ENCODE measurements at places on chromosomes 2 and 18.

DNA sequence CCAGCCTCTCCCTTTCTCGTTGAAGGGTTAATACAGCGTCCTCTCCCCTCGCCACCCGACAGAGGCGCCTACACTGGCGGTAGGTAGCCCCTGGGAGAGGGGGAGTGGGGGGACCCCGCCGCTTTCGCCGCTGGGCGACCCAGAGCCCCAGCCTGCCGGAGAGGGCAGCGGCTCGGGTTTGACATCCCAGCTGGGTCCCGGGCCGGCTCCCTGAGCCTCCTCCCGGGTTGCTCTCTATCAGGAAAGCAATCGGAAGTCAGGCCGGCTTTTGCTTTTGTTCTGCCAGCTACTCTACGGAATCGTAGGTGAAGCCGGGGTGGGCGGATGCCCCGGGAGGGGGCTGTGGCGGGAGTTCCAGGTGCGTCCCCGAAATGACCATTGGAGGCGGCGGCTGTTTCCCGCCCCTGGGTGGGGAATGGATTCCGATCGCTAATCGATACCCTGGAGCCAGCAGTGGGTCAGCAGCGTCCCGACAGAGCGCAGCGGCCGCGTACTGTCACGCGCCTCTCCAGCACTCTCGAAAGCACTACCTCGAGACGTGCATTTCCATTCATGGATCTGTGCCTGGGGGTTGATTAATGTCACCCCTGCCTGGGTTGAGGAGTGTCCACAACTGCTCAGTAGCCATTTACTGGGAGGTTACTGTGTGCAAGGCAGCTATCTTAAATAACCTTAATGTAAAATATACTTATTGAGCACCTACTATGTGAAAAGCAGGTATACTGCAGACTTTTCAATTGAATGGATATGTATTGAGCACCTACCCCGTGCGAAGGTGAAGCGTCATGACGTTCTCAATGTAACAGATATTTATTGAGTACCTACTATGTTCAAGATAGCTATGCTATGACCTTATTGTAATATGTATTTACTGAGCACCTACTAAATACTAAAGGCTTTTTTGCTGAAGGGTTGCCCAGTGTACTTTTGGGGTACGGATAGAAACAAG is 1.1 kb downstream of the MAPK4 start:
- no peak for DNase-seq

GRCh38 chr2:44927985-44928482 is 13.5 kb upstream of the SIX3 start:
- DNase-seq, result no peak

DNA sequence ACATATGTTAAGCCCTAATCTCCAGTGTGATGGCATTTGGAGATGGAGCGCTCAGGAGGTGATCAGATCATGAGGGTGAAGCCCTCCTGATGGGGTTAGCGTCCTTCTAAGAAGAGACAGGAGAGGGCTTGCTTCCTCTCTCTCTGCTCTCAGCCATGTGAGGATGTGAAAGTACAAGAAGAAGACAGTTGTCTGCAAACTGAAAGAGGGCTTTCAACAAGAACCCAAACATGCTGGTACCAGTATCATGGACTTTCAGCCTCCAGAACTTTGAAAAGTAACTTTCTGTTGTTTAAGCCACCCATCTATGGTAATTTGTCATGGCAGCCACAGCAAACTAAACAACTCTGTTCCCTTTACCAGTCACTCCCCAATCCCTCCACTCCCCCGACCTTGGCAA is 47.4 kb downstream of the CACNB4 start:
- no peak for DNase-seq

DNA sequence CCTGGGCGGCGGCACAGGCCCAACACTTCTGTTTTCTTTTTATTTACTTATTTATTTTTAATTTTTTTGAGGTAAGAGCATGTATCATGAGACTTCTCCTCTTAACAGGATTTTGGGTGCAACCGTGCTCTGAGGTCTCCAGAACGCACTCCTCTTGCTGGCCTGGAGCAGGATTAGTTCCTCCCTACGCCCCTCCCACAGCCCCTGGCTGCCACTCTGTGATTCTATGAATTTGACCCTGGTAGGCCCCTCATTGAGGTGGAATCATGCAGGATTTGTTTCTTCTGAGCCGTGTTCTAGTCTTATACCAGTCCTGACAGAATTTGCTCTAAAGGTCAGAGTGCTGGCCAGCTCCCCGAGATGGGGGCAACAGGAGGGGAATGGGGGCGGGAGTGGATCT is 106.5 kb upstream of the HS6ST1 start:
- no peak for DNase-seq

- no peak for DNase-seq
These were observed 26.4 kb downstream of the SLC66A2 start for GRCh38 chr18:79924814-79925731.

GRCh38 chr2:317501-318424 is 29.9 kb upstream of the ALKAL2 start:
- no peak for DNase-seq

DNA sequence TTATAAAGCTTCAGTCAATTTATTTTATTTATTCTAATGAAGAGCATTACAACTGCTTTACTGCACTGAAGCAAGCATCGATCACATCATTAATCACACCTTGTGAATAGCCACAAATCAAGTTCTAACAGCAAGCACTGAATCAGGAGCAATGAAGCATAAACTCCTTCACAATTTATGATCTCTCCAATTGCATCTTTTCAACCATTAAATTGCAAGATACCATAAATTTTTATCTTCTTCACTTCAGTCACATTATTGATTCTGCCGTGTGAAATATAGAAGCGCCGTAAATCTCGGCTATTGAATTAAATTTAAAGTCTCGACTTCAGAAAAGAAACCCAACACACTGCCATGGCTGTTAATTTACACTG is 298.7 kb downstream of the CDCA7 start:
- no peak for DNase-seq

DNA sequence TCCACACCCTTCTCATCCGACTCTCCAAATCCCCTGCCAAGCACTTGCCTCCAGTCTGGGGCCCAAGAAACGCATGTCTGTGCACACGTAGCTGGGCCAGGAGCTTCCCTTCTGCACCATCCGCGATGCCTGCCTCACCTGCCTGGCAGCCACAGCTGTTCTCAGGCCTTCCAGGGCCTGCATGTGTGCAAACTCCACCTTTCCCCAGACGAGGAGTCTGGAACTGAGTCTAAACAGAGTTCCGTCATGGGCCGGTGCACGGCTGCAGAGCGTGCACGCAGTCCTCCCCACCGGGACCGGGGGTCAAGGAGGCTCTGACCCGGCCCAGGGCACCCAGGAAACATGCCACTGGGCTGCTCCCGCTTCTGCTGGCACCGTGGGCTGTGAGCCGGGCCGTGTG is 66.8 kb upstream of the SALL3 start:
- no peak for DNase-seq

GRCh38 chr2:64624108-64624610 is 29.6 kb downstream of the SERTAD2 start:
- no peak for DNase-seq

DNA sequence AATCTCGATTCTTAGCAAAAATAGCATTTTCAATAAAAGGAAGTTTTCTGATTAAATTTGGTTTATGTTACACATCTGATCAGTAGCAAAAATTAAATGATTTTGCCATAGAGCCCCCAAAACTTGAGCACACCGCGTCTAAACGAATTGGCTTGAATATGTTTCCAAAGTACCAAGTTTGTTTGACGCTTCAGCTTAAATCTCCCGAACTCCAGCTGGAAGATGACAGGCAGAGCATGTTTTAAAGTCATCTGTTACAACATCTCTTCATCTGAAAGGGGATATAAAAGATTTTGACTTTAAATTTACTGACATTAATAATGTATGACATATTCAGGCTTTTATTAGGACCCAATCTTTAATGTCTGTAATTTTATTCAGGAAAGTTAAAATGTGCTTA is 129.8 kb downstream of the NCK2 start:
- no peak for DNase-seq

GRCh38 chr2:3927031-3927430 is 223.7 kb downstream of the DCDC2C start:
- DNase-seq, result no peak

DNA sequence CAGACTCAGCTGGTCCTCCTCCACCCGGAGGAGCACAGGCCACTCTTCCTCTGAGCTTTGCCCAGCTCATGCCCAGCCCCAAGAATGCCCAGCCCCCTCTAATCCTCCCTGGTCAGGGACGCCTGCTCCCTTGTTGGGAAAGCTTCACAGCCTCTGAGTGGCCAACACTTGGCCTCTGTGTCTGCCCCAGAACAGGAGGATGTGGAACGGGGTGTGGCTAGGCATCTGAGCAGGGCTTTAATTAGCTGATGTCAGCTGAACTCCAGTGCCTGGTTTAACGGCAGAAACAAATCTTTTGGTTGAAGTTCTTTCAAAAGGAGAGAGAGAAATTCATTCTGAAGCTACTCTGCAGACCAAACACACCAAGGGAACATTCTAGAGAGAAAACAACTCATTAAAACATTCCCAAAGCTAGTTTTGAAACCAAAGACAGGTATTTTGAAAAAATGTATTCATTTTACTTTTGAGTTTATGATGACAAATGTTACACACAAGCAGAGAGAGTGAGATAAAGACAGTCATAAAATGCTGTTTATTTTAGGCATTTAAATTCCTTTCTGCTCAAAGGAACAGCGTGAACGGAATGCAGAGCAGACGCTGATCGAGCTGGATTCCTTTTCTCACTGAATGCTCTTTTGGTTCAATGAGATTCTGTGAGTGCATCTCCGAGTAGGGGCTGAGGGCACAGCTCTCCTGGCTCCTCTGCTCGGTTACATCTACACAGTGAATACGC is 63.8 kb downstream of the RTP5 start:
- DNase-seq, result no peak

DNA sequence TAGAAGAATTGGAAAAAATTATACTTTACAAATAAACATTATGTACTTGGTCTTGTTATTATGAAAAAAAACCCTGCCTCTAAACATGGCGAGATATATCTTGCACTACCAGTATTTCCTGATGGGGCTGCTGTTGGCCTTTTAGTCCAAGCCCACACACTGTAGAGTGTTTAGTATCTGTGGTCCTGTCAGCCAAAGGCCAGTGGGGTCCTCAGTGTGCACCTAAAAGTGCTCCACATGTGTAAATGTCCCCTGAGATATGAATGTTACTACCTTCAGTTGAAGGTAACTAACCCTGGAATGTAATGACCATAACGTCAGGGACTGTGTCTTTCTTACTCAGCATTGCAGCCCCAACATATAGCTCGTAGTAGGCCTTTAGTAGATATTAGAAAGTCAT is 71.1 kb upstream of the HK2 start:
- no peak for DNase-seq

DNA sequence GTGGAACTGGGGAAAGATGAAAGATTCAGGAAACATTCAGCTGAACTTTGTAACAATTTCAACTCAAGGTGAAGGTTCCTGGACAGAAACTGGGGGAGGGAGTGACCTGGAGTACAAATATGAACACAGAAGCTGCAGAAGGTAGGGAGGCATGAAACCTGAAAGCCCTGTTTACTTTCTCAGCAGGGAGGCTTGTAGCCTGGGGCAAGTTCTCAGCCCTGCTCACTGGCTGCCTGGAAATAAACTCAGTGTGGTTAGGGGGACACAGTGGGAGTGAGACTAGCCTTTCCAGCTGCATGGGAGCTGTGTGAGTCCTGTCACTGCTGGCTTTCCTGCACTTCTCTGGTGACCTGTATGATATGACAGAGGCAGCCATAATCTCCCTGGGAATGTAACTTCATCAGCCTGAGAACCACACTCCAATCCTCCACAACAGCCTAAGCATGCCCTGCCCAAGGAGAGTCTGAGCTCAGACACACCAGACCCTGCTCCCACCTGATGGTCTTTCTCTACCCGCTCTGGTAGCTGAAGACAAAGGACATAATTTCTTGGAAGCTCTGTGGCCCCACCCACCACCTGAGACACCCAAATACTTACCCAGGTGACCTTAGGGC is 77.0 kb downstream of the ZSWIM2 start:
- DNase-seq, result no peak

- DNase-seq, result no peak
These were observed 163.3 kb downstream of the METTL4 start for GRCh38 chr18:2407961-2408360.

- peak; percentile 37 for DNase-seq
These were observed 35.4 kb upstream of the EN1 start for GRCh38 chr2:118882693-118883336.

DNA sequence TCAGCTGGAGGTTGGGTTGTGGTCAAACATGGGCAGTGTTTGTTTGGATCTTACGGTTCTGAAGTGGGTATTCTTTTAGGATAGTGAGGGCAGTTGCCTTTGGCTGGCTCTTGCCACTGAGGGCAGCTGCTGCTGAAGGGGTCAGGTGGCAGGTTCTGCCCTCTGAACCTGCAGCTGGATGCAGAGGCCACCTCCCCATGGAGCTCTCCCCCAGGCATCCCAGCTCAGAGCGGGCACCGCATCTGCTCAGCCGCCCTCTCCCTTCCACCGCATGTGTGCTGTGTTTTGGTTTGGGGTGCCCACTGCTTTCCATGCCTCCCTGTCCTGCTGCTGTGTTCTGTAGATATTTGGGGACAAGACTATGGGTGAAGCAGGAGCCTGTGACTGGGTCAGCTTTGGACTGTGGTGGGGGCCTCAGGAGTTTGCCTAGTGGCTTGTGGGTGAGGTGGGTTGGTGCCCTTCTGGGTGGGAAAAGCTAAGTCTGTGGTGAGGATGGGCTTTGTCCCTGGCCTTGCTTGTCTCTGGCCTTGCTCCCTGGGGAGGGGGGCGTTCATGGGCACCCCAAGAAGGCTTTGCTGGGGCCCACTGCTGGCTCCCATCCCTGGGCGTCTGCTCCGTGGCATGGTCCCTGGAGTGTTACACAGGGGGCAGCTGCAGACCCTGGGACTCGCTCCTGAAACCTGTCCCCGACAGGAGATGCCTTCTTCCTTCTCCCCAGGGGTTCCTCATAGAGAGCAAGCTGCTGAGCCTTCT is 28.5 kb downstream of the OTOF start:
- DNase-seq, result no peak

DNA sequence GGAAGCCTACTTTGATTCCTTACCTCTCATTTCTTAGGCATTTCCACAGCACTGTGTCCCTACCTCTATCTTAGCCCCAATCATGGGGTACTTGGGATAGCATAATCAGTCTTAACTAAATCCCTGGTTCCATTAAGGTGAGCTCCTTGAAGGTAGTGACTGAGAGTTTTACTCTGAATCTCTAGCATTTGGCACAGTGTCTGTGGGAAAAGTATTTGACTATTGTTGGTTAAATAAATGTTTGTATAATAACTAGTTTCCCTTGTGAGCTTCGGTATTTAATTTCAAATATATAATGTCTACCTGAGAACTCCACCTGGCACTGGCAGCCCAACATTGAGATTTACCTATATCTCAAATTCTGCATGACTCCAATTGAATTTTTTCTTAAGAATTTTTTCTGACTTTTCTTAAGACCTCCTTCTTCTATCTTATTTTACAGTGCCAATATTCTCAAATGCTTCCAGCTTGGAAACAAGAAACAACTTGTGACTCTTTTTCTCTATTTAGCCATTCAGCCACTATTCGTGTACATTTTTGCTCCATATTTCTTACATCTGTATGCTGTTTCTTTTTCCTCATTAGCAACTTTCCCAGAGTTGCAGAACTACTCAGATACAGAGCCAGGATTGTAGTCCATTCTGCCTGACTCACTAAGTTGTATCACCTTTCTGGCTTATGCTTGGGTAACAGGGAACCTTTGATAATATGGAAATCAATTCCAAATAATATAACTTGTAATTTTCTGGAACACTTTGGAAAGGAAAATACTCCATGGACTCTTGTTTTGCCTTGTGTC is 214.0 kb upstream of the NT5C1B start:
- no peak for DNase-seq

Measured in activated CD4-positive, alpha-beta T cell treated with anti-CD3 and anti-CD28 coated beads for 24 hours (primary cell).